ENCODE measurements at places on chromosomes 6 and 20.

- DNase-seq: peak; percentile 46
Observed at GRCh38 chr6:107114926-107115694, at the start of gene BEND3. Gene BEND3, minus strand, starts transcription at chr6:107115515. Its CDS starts 16,230 bp downstream, at chr6:107099285.

- no peak for DNase-seq
Observed at GRCh38 chr6:157019115-157019641, 242.0 kb downstream of the ARID1B start.

DNA sequence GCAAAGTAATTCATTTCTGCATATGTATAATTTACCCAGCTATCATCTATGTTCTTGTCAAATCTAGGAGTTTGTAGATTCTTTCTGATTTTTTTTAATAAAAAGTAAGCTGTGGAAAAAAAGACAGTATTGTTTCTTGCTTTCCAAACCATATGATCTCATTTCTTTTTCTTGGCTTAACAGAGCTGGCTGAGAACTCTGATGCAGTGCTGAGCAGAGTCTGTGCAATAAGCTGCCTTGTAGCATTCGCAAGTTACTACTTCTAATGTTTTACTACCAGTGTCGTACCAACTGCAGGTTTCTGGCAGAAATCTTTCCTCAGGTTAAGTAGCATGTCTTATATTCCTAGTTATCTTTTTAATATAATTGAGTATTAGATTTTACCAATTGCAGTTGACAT lies 15.6 kb downstream of the RRBP1 start:
- no peak for DNase-seq

DNA sequence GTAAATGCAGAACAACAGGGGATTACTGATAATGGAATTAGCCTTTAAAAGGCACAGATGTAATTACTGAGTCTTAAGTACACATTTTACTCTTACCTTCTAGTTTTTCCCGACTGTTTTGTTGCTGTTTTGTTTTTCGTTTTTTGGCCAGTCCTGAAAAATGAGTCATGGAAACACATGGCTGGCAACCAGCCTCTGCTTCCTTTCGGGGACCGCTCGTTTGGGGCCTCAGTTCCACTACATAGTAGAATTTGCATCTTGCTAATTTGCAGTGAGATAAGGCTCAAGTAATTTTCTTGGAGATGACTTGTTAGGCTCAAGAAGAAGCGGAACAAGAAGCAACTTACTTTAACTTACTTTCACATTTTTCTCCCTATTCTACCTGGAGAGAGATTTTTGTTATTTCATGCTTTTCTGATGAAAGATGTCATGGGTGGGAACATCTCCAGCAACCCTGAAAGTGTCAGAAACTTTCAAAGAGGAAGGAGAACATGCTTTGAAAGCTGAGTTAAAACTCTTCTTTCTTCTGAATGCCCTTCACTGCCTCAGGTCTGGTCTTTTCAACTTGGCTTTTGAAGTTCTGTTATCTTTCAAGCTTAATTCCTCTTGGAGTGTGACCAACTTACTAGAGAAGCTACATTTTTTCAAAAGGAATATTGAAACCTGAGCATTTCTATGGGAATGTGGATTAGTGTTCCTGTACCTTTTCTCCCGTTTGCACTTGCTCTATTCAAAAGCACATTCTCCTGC lies 71.5 kb upstream of the HDAC2 start:
- DNase-seq: no peak

DNA sequence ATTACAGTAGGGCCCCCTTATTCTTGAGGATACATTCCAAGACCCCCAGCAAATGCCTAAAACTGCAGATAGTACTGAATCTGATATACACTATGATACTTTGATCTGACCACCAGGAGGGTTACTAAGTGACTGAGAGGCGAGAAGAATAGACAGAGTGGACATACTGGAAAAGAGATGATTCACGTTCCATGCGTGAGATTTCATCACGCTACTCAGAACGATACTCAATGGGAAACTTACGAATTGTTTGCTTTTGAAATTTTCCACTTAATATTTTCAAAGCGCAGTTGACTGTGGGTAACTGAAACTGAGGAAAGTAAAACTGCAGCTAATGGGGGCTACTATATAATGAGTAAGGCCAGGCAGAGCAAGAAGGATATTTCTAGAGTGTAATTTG lies 60.8 kb downstream of the STX11 start:
- DNase-seq: no peak
